Activated CD4-positive, alpha-beta memory T cell treated with anti-CD3 and anti-CD28 coated beads, Interleukin-2, amount 10 ng/mL, durations not matched to agents 7 days and 5 days (primary cell): ENCODE measurements at places on chromosomes 12 and 14. TPM values are rescaled to one million over a fixed set of nuclear protein-coding genes. Genes with fewer than 3 reads are reported as not detected.

POU6F1 gene
- 4.1 TPM for total RNA-seq

CLEC7A gene
- not detected for total RNA-seq

SLC5A8 gene
- not detected for total RNA-seq

FOXN3 gene
- 78.3 TPM for total RNA-seq

TOX4 gene
- total RNA-seq, result 82.1 TPM

SLC17A8 gene
- not detected for total RNA-seq

PPP1CC gene
- total RNA-seq, result 221 TPM

DEPDC4 gene
- total RNA-seq, result 1.3 TPM

IFNG-AS1 gene
- 0.40 TPM for total RNA-seq

CD4 gene
- 327 TPM for total RNA-seq

AKAP5 gene
- total RNA-seq, result 0.88 TPM
